Mucosa of gallbladder (tissue), 1 donor: ENCODE measurements at places on chromosomes 5 and 9. TPM values are rescaled to one million over a fixed set of nuclear protein-coding genes. Genes with fewer than 3 reads are reported as not detected.

Gene PKD2L2
- not detected for total RNA-seq

Gene TMEM38B
- 12.6 TPM for total RNA-seq

Gene OGN
- total RNA-seq = 154 TPM

Gene SPATA9
- total RNA-seq = 0.20 TPM

Gene NUDT12
- total RNA-seq = 25.1 TPM

DNA sequence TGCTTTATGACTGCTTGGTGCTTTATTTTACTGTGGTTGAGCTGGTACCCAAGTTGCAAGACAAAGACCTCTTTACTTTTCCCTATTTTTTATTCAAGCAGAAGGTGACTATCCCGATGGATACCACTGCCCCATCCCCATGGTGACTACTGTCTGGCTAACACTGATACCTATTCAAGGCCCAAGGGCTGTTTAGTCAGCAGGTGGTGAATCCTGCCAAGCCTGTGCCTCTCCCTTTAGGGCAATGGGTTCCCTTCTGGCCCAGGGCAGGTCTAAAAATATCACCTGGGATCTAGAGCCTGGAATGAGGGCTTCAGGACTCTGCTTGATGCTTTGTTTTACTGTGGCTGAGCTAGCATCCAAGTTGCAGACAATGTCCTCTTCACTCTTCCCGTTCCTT, 510.0 kb upstream of the GRAMD2B start:
- no peak for DNase-seq

GRCh38 chr5:141298376-141298775, 5.5 kb downstream of the SLC25A2 start:
- no peak for DNase-seq

DNA sequence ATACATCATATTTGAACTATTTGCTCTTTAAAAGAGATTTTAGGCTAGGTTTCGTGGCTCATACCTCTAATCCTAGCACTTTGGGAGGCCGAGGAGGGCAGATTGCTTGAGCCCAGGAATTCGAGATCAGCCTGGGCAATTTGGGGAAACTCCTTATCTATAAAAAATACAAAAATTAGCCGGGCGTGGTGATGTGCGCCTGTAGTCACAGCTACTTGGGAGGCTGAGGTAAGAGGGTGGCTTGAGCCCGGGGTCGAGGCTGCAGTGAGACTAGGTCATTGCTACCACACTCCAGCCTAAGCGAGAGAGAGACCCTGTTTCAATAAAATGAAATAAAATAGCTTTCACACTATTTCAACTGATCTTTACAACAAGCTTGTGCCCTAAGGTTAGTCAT, 500 bp upstream of the MRPL22 start:
- DNase-seq = no peak

DNA sequence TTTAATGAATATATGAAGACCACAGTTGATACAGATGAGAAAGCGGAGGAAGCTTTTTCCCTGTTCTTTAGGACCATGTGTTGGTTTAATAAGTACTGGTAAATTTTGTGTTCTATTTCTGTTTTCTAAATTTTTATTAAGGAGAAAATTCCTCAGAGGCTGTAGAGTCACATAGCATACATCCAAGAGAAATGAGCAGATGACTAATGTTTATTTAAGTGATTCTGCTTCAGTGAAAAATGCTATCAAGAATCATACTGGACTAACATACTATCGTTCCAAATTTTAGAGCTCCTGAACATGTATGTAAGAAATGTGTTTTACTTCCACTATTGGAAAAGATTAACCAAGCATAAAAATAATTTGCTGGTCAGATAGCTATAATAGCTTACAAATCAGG, 115.0 kb downstream of the KIAA1958 start:
- no peak for DNase-seq

DNA sequence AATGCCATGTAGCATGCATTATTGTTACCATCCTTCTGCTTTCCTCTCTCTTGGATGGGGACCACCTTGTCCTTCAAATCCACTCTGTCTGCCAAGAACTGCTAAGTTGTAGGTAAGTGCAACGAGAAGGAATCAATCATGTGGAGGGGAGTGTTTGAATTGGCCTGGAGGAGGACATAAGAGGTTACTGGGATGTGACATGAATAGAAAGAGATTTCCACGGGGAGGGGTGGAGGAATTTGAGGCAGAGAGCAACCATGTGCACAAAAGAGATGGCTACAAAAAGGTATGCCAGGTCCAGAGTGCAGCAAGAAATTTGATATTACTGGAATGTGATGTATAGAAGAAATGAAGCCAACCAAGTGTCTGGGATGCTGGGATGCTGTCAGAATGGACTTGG, 648.9 kb upstream of the KLF4 start:
- no peak for DNase-seq

DNA sequence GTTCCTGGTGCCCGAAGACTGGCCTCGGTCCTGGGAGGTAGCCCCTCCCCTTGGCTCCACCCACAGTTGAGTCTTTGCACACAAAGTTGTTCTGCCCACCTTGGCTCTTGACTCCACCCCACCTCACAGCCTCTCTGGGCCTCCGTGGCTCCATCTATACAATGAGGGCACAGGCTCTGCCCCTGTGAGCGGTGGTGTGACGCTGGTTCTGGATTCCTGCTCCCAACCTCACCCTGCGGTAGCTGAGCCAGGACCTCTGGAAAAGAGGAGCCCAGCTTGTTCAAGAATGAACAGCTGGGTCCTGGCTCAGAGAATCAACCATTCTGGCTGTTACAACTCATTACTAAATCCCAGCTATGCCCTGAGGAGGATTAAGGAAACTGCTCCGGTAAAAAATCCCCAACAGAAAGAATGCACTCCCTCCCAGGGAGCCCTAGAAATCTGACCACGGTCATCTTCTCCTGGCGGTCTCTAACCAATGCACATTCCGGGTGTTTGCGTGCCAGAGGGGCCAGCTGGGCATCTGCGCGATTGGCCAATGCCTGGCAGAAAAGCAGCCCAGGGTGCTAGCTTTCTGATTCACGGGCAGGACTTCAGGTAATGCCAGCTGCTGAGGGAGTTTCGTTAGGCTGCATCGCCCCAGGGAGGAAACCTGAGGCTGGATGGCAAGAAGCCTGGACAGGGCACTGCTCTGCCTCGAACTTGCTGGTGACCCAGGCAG, 9.9 kb upstream of the GRHPR start:
- DNase-seq = no peak
